Lung (tissue), 17 donors: ENCODE measurements at places on chromosomes 3 and 15. TPM values are rescaled to one million over a fixed set of nuclear protein-coding genes. Genes with fewer than 3 reads are reported as not detected.
A peak's percentile ranks its signal among the peaks of the same experiment; 100 is the strongest.

Gene SPINT1
- total RNA-seq = 136 TPM

Gene SI
- not detected for total RNA-seq

Gene MDFIC2
- total RNA-seq = not detected

DNA sequence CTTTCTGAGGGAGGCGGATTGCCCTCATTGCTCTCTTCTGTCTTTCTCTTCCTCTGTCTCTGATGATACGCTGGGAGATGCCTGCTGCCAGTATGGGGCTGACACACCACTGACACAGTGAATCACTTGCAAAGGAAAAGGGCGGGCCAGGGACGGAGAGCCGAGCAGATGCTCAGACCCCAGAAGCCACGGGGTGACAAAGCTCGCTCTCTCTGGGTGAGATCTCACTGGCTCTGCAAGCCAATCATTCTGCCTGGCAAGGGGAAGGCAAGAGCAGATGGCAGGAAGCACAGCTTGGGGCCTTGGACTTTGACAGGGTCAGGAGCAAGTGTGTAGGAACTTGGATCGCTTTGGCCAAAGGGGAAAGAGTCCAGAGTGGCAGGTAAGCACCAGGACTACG, 198.7 kb downstream of the NTRK3 start:
- no peak overlapping the region for H3K27ac ChIP-seq
- no peak for DNase-seq
- H3K36me3 ChIP-seq = no peaks in the 10 kb centered on the region
- H3K4me1 ChIP-seq = no peaks in the 10 kb centered on the region

GRCh38 chr15:29452881-29453731, 183.5 kb upstream of the NSMCE3 start:
- no peak overlapping the region for H3K27ac ChIP-seq
- H3K4me3 ChIP-seq = no peak overlapping the region
- no peaks in the 10 kb centered on the region for H3K27me3 ChIP-seq
- DNase-seq = peak; percentile 41
- peaks cover 6% of the 10 kb centered on the region for H3K4me1 ChIP-seq
